ENCODE measurements at places on chromosomes 3 and 15.

- no peak for DNase-seq
These were observed 4.1 kb upstream of the CAV3 start for GRCh38 chr3:8729479-8729878.

- no peak for DNase-seq
These were observed 78.8 kb downstream of the TLE3 start for GRCh38 chr15:70018646-70019600.

GRCh38 chr15:27341780-27342343 lies 370.9 kb downstream of the GABRG3 start:
- no peak for DNase-seq

- no peak for DNase-seq
These were observed 60.7 kb downstream of the RPL22L1 start for GRCh38 chr3:170809007-170809974.

- DNase-seq: no peak
These were observed 11.3 kb downstream of the NBEAL2 start for GRCh38 chr3:46990573-46991374.

DNA sequence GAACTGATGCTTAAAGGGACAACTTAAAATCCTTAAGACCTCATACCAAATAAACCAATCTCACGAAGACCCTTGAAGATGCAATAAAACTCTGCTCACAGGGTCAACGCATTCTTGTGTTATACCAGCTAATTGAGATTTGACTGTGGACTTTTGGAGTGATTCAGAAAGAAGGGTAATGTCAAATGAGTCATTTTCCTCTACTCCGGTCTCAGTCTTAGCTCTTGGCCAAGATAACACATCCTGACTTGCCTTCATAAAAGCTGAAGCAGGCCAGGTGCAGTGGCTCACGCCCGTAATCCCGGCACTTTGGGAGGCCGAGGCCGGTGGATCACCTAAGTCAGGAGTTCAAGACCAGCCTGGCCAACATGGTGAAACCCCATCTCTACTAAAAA lies 3.8 kb downstream of the PKM start:
- DNase-seq: no peak

DNA sequence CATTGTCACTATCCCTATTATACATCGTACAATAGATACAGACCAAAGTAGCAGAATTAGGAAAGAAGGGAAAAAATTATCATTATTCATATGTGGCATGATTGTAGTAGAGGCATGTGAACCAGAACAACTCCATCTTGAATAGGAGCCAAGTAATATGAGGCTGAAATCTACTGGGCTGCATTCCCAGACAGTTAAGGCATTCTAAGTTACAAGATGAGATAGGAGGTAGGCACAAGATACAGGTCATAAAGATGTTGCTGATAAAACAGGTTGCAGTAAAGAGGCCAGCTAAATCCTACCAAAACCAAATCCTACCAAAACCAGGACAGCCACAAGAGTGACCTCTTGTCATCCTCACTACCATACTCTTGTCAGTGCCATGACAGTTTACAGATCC lies 1035.4 kb upstream of the SEMA6D start:
- no peak for DNase-seq

- DNase-seq: no peak
These were observed 6.6 kb upstream of the ICE2 start for GRCh38 chr15:60485365-60486055.
